Type B pancreatic cell (in vitro differentiated cells): ENCODE measurements at places on chromosomes 3 and 15.

DNA sequence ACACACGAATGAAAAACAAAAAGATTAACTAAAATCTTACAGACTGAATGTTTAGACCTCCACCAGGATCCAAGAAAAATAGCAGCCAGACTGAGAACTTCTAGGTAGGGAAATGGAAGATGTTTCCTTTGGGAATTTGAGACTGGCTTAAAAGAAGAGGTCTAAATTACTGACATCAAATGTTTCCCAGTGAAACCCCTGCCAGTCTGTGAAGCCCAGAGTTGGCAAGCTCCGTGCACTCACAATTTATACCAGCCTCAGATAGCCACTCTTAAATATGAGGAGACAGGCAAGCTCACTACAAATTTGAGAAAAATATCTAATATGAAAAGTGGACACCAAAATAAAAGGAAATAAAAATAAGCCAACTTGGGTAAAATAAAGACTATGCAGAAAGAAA is 700.5 kb upstream of the ZNF385D start:
- H3K4me1 ChIP-seq, result peaks cover 16% of the 10 kb centered on the region
- peak overlapping the region; percentile 26 for H3K4me3 ChIP-seq
- H3K27me3 ChIP-seq, result peaks cover 3% of the 10 kb centered on the region
- DNase-seq, result no peak
- no peak overlapping the region for H3K27ac ChIP-seq

DNA sequence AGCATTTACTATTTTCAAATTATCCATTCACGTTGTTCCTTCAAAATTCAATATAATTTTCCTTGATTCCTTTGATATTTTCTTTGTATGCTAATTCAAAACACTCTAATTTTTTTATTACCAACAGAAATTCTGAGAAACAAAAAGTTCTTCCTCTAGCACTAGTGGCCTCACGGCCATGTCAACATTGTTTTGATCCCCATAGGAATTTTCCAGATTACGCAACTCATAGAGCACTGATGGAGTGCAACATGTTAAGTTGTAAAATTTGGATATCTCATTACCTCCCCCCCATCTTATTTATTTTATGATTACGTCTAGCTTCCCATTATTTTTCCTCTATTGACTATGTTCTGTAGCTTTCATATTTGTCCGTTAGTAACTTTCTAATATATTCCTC is 745.3 kb downstream of the TUSC7 start:
- H3K36me3 ChIP-seq, result no peaks in the 10 kb centered on the region
- DNase-seq, result no peak
- H3K4me1 ChIP-seq, result no peaks in the 10 kb centered on the region
- no peak overlapping the region for H3K27ac ChIP-seq
- H3K27me3 ChIP-seq, result no peaks in the 10 kb centered on the region

- peaks cover 28% of the 10 kb centered on the region for H3K36me3 ChIP-seq
- H3K27ac ChIP-seq, result no peak overlapping the region
- DNase-seq, result no peak
- H3K4me1 ChIP-seq, result no peaks in the 10 kb centered on the region
- no peak overlapping the region for H3K4me3 ChIP-seq
- no peaks in the 10 kb centered on the region for H3K27me3 ChIP-seq
Observed at GRCh38 chr3:120393243-120393642, 44.1 kb upstream of the LRRC58 start.

- H3K4me3 ChIP-seq, result no peak overlapping the region
- peaks cover 16% of the 10 kb centered on the region for H3K4me1 ChIP-seq
- H3K27ac ChIP-seq, result peak overlapping the region; percentile 58
- no peaks in the 10 kb centered on the region for H3K27me3 ChIP-seq
Observed at GRCh38 chr3:119289404-119289770, 4.8 kb upstream of the ARHGAP31 start.

DNA sequence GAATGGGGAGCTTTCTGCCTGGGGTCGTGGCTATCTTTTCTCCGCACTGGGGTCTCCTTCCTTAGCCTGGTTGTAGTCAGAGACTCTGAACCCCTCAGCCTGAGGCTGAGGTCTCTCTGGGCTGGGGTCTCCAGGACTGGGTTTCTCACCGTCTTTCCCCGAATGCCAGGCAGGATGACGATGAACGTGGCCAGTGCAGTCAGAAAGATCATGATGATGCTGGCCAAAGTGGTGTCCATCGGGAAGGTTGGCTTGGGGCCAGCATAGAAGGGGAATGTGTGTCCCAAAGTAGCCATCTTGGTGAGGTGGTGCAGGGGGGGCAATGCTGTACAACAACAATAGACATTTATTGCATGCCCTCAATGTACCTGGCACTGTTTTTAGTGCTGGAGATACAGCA is 7.0 kb downstream of the DUOXA1 start:
- no peak overlapping the region for H3K27ac ChIP-seq
- peaks cover 11% of the 10 kb centered on the region for H3K4me1 ChIP-seq
- peaks cover 3% of the 10 kb centered on the region for H3K36me3 ChIP-seq
- H3K27me3 ChIP-seq, result peaks cover 54% of the 10 kb centered on the region
- no peak overlapping the region for H3K4me3 ChIP-seq

DNA sequence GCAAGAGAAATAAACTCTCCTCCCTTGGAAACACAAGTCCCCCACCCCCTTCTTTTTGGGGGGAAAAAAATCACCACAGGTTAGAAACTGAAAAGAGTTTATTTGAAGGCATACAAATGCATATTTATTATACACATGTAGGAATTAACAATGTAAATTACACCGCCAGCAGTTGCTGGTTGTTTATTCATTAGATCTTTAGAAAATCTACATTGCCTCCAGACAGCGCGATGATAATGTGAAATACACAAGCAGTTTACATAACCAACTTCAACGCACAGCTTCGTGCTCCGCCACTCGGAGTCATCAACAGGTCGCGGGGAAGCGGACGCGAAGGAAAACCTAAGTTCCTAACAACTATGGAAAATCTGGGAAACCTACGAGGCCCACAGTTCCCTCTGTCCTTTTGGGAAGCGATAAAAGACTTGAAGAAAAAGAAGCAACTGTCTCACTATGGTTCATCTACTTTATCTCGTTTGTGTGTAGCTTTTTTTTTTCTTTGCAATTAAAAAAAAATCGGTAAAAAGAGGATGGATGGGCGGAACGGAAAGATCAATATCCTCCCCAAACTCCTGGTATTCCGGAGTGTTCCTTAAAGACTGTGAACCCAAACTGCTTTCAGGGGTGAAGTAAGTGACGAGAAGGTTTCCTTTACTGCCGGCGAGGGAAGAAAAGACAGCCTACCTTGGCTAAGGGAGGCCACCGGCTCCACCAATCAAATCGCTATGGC is 8.4 kb upstream of the FOXB1 start:
- DNase-seq, result no peak
- H3K27ac ChIP-seq, result no peak overlapping the region
- peaks cover 13% of the 10 kb centered on the region for H3K4me1 ChIP-seq
- H3K36me3 ChIP-seq, result peaks cover 3% of the 10 kb centered on the region

DNA sequence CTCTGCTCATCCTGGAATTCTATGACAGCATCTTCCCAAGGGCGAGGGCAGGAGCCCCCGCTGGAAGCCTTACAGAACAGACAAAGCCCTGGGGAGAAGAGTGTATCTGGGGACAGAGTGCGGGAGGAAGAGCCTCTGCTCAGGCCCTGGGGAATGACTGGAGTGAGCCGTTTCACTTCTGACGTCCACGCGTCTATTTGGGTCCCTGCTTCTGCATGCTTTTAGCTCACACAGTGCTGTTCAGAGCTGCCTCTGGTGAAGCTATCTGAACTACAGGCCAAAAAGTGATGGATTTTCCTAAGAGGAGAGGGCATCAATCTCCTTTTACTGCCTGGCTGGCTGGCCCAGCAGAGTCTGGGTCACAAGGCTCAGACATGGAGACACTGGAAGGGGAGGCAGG is 311.8 kb downstream of the NTRK3 start:
- H3K4me3 ChIP-seq, result no peak overlapping the region
- peaks cover 35% of the 10 kb centered on the region for H3K27me3 ChIP-seq
- no peaks in the 10 kb centered on the region for H3K36me3 ChIP-seq
- no peak for DNase-seq
- H3K4me1 ChIP-seq, result no peaks in the 10 kb centered on the region
- H3K27ac ChIP-seq, result no peak overlapping the region

DNA sequence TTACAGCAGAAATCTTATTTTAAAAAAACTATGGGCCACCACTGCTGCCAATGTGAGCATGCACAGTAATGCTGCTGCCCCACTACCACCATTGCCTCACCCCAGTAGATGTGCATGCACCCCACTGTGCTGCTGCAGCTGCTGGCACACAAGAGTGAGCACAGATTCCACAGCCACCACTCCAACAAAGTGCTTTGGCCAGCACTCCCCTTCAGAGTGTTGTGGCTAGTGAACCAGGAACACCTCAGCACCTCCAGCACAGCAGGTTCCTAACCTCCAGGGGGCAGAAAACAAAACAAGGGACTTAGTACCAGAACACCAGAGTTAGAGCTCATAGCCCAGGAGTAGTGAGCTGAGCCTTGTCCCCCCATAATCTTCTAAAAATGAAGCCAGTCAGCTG is 629.6 kb downstream of the PYDC2 start:
- no peaks in the 10 kb centered on the region for H3K4me1 ChIP-seq
- no peak overlapping the region for H3K4me3 ChIP-seq
- H3K27me3 ChIP-seq, result no peaks in the 10 kb centered on the region
- no peak for DNase-seq
- H3K36me3 ChIP-seq, result no peaks in the 10 kb centered on the region

- no peaks in the 10 kb centered on the region for H3K4me1 ChIP-seq
- no peak for DNase-seq
- no peak overlapping the region for H3K4me3 ChIP-seq
- H3K36me3 ChIP-seq, result no peaks in the 10 kb centered on the region
- no peaks in the 10 kb centered on the region for H3K27me3 ChIP-seq
Observed at GRCh38 chr3:75012791-75013331, 398.4 kb upstream of the CNTN3 start.

DNA sequence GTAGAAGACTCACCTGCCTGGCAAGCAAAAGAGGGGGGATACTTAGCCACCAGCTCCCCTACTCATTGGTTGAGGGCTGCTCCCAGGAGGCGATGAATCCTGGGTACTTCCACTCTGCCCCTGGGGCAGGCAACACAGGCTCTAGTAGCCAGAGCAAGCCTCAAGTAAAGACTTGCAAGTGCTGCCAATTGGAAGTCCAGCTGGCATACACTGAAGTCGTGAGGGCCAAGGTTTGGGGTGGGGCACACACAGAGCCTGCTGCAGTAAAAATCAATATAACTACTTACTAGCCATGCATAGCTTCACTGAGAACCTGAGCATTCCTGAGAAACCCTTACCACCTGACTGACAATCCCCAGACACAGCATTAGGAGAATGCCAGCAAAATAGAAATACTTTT is 123.0 kb upstream of the EIF1B start:
- H3K27ac ChIP-seq, result no peak overlapping the region
- H3K27me3 ChIP-seq, result peaks cover 5% of the 10 kb centered on the region
- DNase-seq, result no peak
- no peaks in the 10 kb centered on the region for H3K36me3 ChIP-seq
- H3K4me1 ChIP-seq, result no peaks in the 10 kb centered on the region

- no peak for DNase-seq
- H3K4me3 ChIP-seq, result no peak overlapping the region
- peaks cover 4% of the 10 kb centered on the region for H3K4me1 ChIP-seq
- no peaks in the 10 kb centered on the region for H3K36me3 ChIP-seq
Observed at GRCh38 chr3:30760040-30760695, 134.3 kb downstream of the GADL1 start.

DNA sequence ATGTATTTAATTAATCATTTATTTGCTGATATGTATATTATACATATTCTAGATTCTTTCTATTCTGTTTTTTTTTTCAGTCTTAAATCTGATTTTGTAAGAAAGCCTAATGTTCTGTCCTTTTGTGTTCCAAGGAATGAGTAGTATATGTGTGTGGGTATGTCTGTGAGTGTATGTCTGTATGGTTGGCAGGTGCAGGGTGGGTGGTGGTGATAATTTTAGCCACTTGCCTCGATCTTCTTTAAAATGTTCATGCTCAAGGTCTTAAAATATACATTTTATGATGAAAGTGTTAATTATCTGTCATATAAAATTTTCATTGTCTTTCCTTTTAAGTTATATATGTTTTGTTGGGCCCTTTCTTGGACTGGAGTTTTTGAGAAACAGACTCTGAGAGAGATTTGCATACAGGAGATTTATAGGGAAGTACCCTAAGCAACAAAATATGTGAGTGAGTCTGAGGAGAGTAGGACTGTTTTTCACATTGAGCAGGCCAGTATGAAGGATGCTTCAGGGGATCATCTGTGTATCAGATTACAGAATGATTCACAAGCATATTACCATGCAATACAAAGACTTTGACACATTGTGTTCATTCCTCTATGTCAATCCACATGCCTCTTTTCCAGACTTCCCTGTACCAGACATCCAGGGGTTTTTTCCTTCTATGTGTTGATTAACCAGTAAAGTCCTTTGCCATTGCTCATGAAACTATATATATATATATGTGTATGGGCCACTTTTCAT is 211.0 kb upstream of the DPPA4 start:
- no peaks in the 10 kb centered on the region for H3K36me3 ChIP-seq
- peaks cover 9% of the 10 kb centered on the region for H3K4me1 ChIP-seq
- no peak overlapping the region for H3K4me3 ChIP-seq
- H3K27me3 ChIP-seq, result peaks cover 8% of the 10 kb centered on the region

DNA sequence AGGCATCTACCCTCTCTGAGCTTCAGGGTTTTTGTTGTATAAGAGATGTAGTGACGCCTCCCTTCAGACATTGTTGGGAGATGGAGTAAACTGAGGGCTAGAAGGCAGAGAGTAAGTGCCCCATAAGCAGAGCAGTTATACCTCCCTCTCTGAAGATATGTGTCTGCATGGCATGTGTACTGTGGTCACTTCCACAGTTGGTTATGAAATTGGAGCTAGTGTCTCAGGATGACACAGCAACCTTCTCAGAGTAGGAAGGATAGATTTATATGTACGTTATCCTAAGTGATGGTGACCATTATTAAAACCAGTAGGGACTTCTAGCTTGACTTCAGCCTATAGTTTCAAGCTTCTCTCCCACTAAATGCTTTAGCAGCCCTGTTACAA is 17.9 kb downstream of the PXK start:
- peak overlapping the region; percentile 44 for H3K4me3 ChIP-seq
- H3K27me3 ChIP-seq, result no peaks in the 10 kb centered on the region
- no peak for DNase-seq
- peak overlapping the region; percentile 52 for H3K27ac ChIP-seq
- H3K36me3 ChIP-seq, result peaks cover 7% of the 10 kb centered on the region
- peaks cover 29% of the 10 kb centered on the region for H3K4me1 ChIP-seq

- peaks cover 33% of the 10 kb centered on the region for H3K4me1 ChIP-seq
- H3K27ac ChIP-seq, result no peak overlapping the region
- H3K27me3 ChIP-seq, result no peaks in the 10 kb centered on the region
- DNase-seq, result no peak
- H3K36me3 ChIP-seq, result peaks cover 14% of the 10 kb centered on the region
Observed at GRCh38 chr3:8518138-8518537, 16.5 kb downstream of the LMCD1 start.

DNA sequence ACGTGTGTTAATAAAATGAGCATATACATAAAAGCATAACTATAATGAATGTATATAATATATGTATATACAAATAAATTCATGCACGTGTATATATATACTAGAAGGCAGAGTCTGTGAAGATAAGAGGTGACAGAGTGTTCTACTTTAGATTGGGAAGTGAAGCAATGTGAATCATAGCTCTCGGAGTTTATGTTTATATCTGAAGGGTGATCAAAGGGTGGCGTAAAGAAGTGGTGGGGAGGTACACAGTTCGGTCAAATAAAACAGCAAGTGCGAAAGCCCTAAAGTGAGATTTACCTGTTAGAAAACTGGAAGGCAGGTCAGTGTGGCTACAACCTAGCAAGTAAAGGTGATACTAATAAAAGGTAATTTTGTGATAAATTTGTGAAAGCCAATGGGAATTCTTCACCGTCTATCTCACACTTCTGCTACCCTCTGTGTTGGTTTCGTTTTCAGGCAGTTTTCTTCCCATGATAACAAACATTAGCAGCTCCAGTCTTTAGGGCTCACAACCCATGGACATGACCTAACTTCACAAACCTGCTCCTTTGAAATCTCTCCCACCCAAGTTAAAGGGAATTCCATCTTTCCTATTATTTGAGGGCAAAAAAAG is 46.7 kb upstream of the BCHE start:
- H3K27ac ChIP-seq, result no peak overlapping the region
- no peak overlapping the region for H3K4me3 ChIP-seq
- H3K4me1 ChIP-seq, result no peaks in the 10 kb centered on the region
- no peak for DNase-seq
- H3K36me3 ChIP-seq, result no peaks in the 10 kb centered on the region
